ENCODE measurements at places on chromosomes 4 and X.

GRCh38 chr4:87844452-87844851, 11.7 kb downstream of the MEPE start:
- DNase-seq = no peak

GRCh38 chr4:151806511-151806927, 45.7 kb upstream of the GATB start:
- no peak for DNase-seq

DNA sequence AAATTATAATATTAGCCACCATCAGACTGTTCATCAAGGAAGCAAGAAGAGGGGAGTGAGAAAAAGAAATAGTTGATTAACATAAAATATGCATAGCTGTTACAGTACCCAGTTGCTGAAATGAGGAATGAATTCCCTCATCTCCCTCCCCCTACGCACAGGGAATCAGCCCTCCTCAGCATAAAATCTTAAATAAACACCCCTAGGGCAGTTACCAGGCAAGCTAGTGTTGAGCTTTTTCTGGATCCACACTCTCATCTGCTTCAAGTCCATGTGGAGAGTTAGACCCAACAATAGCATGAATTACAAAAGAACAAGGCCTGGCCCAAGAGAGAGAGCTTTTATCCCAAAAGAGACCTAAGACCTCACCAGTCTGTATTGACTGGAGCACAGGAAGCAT, 19.0 kb upstream of the SYTL4 start:
- DNase-seq = no peak

- DNase-seq = no peak
These were observed 25.4 kb upstream of the AFAP1 start for GRCh38 chr4:7964890-7965662.

GRCh38 chr4:636628-637159, 11.3 kb downstream of the PDE6B start:
- no peak for DNase-seq

GRCh38 chr4:152273343-152273742, 262.5 kb downstream of the FBXW7 start:
- DNase-seq = no peak

DNA sequence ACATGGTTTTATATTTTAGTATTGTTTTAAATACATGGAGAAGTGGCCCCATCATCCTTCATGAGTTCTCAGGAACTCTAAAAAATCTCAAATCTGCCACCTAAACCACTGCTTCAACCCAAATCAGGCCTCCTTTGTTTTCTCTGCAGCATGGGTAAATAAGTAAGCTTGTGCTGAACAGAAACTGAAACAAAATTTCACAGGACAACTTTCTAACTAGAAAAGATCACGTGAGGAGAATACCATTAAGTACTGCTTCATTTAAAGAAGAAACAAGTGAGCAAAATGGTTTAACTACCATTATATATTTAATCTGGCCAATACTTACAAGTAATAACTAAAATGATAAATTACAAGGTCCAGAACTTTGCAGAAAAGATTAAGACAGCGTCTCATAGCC, 2.5 kb downstream of the ARAP2 start:
- no peak for DNase-seq

DNA sequence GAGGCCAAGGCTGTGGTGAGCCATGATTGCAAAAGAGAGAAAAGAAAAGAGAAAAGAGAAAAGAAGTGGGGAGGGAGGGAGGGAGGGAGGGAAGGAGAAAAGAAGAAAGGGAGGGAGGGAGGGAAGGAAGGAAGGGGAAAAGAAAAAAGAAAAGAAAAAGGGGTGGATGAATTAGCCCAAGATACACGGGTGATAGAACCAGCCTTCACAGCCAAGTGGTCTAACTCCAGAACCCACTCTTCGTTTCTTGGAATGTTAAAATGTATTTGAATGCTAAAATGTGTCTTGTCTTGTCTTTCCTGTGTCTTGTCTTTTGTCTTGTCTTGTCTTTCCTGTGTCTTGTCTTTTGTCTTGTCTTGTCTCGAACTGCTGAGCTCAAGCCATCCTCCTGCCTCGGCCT, 13.1 kb downstream of the CCNQ start:
- DNase-seq = no peak

GRCh38 chr4:6988016-6988715, 55.0 kb upstream of the TADA2B start:
- DNase-seq = no peak

DNA sequence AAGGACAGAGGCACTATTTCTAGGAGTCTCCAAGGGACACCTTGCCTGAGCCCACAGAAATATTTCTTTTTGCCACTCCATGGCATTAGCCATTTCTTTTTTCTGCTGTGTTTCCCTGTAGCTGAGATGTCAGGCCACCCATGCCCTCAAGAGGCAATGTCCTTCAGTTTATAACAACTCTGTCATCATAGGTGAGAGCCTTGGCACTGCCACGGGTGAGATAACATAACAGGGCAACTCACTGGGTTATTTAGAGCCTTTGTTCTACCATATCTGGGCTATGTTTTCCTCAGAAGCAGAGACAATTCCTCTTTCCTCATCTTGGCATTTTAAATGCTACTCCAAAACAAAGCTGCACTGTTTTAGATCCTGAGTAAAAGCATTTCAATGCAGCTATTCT, 99.9 kb upstream of the MAOA start:
- DNase-seq = no peak

DNA sequence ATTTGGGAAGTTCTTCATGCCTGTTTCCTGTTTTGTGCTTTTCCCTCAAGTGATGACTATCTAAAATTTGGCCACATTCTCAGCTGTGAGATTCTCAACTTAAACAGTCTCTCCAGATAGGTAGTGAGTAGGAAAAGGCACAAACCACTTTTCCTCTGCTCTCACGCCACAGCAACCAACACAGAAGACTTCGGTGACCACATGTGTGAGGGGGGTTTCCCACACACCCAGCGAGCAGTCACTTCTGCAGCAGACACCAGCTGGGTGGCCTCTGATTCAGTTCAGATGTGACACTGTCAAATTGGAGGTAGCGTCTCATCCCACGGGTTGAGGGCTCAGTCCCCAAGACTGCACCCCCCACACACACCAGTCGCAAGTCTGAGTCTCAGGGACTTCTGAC, 25.1 kb upstream of the CLDN34 start:
- DNase-seq = no peak

GRCh38 chrX:21408307-21408706, 34.1 kb downstream of the CNKSR2 start:
- no peak for DNase-seq

GRCh38 chr4:168618577-168619265, 121.9 kb downstream of the PALLD start:
- no peak for DNase-seq

DNA sequence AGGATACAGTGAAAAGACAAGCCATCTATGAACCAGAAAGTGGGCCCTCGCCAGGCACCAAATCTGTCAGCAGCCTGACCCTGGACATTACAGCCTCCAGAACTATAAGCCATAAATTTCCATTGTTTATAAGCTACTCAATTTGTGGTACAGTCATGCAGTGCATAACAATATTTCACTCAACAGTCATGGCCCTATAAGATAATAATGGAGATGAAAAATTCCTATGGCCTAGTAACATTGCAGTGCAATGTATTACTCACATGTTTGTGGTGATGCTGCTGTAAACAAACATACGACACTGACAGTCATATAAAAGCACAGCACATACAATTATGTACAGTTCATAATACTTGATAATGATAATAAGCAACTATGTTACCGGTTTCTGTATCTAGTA, 17.1 kb upstream of the TLR1 start:
- DNase-seq = no peak

- no peak for DNase-seq
These were observed 23.9 kb downstream of the ADRA2C start for GRCh38 chr4:3790006-3790561.

- DNase-seq = no peak
These were observed 325.7 kb downstream of the TLL1 start for GRCh38 chr4:166198516-166199310.

GRCh38 chr4:3475713-3476260, 12.7 kb downstream of the DOK7 start:
- DNase-seq = no peak

- no peak for DNase-seq
These were observed 163.4 kb downstream of the BANK1 start for GRCh38 chr4:101953949-101954348.

GRCh38 chrX:13764765-13765164, 30.2 kb downstream of the OFD1 start:
- no peak for DNase-seq

All from C1 segment of cervical spinal cord (tissue), 14 donors.